ENCODE measurements at places on chromosomes 6 and 20. TPM values are rescaled to one million over a fixed set of nuclear protein-coding genes. Genes with fewer than 3 reads are reported as not detected.

DNA sequence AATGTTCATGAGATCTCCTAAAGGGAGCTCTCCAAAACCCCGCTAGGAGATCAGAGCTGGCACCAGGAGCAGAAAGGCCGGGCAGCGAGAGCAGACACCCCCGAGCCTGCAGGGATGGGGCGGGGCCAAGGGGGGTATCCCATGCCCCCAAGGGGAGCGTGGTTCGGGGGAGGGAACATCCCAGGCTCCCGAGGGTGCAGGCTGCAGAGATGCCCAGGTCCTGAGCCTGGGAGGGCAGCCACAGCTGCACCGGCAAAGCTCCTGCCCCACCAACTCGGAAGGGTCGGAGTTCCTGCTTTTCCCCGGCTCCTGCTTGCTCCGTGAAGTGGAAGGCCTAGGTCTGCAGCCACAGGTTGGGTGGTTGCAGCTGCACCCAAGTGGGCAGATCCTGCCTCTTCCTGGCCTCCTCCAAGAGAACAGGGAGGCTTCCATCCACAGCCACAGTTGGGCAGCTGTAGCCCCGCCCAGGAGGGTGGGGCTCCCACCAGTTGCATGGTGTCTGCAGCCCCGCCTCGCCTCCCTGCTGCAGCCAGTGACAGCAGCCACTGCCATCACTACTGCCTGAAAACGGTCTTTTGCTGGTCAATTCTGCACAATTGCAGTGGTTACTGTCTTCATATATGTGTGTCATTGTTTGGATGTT lies 13.4 kb upstream of the GMNN start:
- no peak for DNase-seq

CALHM6 gene
- 1.1 TPM for total RNA-seq

CCR6 gene
- not detected for total RNA-seq

- no peak for DNase-seq
Measured at GRCh38 chr6:136527831-136528230, 22.4 kb downstream of the MAP7 start.

DNA sequence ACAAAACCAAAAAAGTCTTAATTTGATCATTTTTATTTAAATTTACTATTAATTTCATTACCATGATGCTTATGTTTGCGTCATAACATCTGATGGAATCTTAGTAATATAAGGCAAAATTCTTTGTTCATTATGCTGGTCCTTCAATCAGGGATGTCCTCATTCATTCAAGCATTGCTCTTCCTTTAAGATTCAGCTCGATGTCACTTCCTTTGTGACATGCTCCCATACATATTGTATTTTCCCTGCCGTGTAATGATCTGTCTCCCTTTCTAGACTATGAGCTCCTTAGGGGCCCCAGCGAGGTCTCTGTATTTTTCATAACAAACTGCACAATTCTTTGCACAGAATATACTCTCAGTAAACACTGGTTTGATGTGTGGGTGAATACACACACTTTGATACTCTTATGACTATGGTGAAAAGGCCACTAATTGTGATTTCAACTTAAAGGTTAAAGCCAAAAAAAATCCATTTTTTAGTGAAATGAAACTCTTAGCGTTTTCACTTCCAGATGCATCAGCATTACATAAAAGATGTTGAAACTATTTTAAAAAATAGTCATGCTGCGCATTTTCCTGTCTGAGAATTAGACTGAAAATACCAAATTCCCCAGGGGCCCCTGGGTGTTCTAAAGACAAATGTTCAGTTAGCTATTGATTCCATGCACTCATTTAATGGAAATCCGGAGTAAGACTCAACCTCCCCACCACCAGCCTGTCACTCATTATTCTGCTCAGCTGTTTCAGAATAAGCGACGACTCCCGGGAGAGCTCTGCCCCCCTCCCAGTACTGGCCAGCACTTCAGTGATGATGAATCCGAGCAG lies 169.7 kb downstream of the ATXN1 start:
- no peak for DNase-seq

RIPOR3 gene
- total RNA-seq: not detected

TTPAL gene
- total RNA-seq: 7.0 TPM

DNA sequence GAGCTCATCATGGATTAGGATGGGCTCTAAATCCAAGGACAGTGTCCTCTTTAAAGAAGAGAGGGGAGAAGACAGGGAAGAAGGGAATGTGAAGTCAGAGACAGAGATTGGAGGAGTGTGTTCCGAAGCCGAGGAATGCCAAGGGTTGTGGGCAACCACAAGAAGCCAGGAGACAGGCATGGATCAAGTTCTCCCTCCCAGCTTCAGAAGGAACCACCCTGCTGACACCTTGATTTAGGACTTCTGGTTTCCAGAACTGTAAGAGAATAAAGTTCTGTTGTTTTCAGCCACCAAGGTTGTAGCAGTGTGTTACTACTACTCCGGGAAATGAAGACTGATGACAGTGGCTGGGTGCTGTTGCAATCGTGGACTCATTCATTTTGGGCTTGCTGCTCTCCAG lies 120.1 kb downstream of the RPS12 start:
- DNase-seq: no peak

BMP7 gene
- 3.6 TPM for total RNA-seq

GRCh38 chr6:15779726-15780125 lies 116.9 kb upstream of the DTNBP1 start:
- DNase-seq: no peak

ERGIC3 gene
- 170 TPM for total RNA-seq

MTRF1L gene
- total RNA-seq: 29.4 TPM

TSPO2 gene
- total RNA-seq: not detected

DNA sequence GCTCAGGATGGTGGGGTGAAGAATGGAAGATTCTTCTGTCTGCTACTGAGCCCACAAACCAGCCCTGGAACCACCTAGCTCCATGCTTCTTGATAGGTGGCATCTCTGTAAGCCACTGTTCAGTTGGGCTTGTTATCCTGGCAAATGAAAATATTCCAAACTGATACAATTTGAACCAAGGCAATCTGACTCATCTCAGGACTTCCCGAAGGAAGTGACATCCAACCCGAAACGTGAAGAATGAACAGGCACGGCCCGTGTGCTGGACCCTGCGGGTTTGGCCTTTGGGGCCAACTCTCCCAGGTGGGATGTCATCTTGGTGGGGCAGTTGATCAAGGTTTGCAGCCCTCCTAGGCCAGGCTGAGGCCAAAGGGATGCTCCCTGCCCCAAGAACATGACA lies 160.3 kb downstream of the PREX1 start:
- no peak for DNase-seq

TMEM242 gene
- 6.0 TPM for total RNA-seq

DNA sequence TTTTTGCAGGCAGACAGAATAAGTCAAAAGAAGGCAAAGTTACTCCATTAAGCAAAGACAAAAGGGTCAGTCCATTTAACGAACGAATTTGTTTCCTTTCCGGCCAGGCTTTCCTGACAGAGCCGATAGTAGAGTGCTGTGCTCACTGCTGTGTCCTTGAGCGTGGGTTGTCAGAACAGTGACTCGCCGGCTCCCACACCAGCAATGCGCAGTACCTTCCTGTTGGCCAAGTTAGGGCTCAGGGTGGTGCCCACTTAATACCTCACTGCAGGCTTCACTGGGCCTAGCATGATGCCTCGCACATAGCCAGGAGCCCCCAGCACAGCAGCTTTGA lies 294.7 kb downstream of the FOXC1 start:
- DNase-seq: no peak

DPPA5 gene
- not detected for total RNA-seq

- DNase-seq: no peak
Measured at GRCh38 chr20:46277602-46278001, 30.7 kb downstream of the CDH22 start.

DNA sequence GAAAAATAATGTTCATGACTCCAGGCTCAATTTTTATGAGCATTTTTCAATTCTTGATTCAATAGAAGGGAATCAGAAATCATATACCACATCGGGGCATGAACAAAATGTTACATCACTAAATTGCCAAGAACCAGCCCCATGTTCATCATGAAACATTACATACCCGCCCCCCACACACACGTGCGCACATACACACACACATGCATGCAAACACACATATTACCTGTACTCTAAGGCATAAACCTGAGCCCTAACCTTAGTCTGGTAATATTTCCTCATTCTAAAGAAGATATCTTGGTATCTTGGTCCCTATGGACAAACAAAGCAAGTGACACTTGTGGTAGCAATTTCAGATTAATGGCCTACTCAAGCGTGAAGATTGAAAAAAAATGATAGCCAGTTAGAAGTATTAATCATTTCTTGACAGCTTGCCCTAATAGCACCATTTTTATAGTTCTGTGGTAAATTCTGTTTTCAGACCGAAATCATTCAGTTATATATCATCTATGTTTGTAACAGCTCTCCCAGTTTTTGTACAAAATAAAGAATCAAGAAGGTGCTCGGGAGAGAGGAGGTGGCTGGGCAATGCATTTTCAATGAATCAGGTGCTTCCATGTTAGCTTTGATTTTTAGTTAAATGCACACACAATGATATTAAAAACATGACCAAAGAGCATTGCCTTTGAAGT lies 95.4 kb upstream of the DOK5 start:
- no peak for DNase-seq

ROS1 gene
- total RNA-seq: not detected

DNA sequence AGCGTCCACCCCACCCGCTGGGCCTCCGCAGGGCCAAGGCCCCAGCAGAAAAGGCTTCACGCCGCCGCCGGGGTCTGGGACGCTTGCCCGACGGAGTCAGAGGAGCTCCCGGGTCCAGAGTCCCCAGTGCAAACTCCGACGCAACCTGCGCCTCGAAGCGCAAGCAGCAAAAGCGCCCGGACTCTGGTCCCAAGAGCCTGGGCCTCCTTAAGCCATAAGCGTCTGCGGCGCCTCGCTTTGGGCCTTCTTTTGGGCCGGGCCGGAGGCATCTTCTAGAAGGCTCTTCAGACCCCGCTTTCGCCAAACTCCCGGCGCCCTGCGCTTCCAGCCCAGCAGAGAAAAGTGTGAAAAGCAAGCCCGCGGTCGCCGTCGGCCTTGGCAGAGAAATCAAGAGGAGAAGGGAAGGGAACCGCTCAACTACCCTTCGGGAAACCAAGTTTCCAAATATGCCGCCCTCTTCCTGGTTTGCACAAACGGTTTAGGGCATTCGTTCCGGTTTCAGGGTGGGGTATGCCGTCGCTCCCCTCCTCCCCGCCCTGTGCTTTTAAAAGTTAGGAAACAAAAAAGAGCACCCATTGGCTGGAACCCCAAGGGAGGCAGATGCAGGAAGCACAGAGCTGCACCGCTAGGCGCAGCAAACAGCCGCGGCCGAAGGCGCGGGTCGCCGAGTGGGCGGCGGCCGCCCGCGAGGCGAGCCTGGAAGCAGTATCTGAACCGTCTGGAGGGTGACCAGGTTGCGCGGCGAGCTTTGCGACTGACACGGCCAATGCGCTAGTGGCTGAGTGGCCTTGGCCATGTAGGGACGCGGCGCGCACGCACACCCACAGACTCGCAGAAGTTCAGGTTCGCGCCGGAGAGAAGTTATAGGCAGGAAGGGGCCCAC lies 1.2 kb downstream of the TBX18 start:
- DNase-seq: no peak

- no peak for DNase-seq
Measured at GRCh38 chr6:53651764-53652401, 13.7 kb downstream of the KLHL31 start.

DNA sequence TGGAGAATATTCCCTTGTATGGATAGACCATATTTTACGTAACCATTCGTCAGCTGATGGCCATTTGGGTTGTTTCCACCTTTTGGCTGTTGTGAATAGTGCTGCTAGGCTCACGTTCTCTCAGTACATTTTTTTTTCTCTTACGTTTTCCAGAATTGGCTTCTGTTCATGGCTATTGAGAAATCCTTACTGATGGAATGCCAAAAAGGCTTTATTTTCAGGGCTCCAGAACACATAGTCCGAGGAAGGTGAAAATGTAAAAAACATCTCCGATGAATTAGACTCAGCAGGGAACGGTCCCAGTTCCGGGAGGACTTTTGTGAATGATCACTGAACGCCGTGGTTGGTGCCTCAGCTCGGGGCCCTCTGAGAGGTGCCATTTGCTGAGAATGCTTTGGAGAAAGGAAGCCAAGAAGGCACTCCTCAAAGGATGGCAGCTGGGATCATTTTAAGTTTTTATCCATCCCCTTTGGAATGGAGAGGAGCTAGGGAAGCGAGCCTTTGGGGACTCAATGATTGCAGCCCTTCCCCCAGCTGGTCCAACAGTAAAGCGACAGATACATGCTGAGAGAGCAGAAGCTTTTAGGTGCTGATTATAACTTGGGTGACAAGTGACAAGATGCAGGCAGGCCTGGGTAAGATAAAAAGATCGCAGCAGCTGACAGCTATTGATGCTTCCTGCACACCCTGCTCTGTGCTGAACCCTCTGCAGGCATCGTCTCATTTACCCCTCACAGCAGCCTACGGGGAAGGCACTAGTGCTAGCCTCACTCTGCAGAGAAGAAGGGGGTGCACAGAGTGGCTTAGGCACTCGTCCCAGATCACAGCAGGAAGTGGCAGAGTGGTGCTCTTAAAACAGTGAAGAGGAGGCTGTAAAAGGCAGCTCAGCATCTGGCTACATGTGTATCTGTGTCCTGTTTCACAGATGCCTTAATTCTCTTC lies 133.4 kb upstream of the KCNG1 start:
- no peak for DNase-seq

DNA sequence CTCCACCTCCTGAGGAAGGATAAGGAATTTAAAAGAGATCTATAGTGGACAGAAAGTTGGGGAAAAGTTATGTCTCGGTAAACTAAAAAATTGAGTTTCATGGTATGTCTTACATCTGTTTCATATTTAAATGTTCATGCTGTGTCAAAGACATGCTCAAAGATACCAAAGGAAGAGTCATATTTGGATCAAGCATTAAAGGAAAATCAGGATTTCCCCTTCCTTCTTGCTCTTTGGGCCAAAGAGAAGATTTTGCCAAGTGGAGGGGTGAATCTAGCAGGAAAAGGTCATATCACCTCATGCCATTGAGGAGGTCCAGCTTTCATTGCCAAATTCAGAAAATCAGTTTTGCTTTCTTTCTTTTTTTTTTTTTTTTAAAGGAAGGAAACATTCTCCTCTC lies 192.4 kb downstream of the OGFRL1 start:
- DNase-seq: no peak

DNA sequence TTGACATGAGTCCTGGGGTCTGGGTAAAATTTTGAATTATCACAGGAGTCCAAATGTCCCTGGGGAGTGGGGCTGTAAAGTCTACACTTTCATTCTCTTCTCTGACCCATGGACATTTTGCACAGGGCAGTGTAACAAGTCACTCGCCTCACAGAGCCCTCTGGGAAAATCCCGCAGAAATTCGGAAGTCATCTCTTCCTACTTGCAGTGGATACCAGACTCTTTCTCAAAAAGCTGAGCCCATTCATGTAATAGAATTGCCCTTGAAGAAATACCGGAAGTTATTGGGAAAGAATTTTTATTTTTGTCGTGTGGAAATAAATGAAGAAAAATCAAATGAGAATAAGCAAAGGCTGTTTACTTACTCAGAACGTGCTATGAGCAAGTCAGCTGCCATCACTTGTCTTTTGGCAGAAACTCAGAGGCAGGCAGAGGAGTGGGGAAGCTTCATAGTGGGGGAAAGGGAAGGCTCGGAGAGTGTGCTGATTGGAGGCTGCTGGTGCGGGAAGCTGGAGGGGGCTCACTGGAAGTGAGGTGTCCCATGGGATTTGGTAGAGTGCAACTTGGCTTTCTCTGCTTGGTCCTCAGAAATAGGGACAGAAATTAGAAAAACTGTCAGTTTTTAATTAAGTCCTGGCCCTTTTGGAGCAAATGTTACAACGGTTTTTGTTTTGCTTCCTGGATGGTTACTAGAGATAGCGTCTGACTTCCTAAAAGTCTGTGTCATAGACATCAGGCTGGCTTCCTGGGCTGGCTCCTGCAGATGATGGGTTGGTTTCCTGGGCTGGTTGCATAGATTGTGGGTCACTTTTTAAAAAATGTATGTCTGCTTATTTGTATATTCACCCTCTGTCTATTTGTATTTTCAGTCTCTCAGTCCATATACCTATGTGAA lies 79.8 kb upstream of the EEF1E1 start:
- DNase-seq: no peak

All from glomerular endothelial cell (primary cell).